ENCODE measurements at places on chromosomes 2 and 18.

GRCh38 chr2:197804758-197805714, 643 bp downstream of the PLCL1 start:
- peak overlapping the region; percentile 96 for H3K27ac ChIP-seq
- DNase-seq: peak; percentile 37
- no peaks in the 10 kb centered on the region for H3K27me3 ChIP-seq
- H3K4me1 ChIP-seq: peaks cover 50% of the 10 kb centered on the region

DNA sequence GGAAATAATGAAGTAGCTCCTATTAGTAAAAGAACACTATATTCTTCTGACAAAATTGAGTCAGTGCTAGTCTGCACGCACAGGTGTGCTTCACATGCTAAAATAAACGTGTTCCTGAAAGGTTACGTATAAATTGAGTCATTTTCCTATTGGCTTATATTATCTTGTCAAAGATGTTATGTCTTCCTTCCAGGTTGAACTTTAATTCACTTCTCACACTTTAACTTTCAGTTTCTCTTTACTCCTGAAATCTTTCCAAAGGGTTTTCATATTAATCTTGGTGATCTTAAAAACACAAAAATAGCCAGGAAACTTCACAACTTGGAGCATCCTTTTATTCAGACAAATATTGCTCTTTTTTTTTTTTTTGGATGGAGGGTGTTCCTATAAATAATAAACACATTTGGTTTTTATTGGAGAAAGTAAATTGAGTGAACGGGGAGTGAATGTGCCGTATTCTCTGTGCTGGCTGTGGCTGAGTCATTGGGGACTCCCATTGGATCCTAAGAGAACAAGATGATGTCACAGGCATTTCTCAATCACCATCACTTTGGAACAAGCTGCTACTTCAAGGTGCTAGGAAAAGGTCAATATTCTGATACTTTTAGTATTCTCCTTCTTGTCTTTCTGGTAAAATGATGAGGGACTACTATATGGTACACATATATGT, 150.2 kb upstream of the SPATS2L start:
- H3K27ac ChIP-seq: no peak overlapping the region
- peaks cover 3% of the 10 kb centered on the region for H3K27me3 ChIP-seq
- H3K36me3 ChIP-seq: no peaks in the 10 kb centered on the region
- no peak overlapping the region for H3K4me3 ChIP-seq
- no peaks in the 10 kb centered on the region for H3K4me1 ChIP-seq

DNA sequence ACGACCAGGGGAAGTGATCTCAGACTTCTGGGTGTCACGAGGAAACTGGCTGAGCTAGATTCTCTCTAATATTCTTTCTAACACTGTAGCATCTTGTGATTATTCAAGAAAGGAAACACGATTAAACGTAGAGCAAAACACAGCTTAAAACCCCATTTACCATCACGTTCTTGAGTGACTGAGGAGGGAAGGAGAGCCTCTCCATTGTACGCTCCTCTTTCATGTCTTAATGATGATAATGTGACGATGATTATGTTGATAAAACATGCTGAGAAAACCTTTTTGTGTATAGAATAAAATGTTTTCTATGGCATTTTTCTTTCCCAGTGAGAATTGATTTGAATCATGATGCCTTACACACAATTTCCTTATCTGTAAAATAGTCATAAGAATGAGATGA, 705.6 kb upstream of the ID2 start:
- H3K36me3 ChIP-seq: no peaks in the 10 kb centered on the region
- no peak overlapping the region for H3K4me3 ChIP-seq
- H3K27me3 ChIP-seq: no peaks in the 10 kb centered on the region
- H3K4me1 ChIP-seq: peaks cover 10% of the 10 kb centered on the region
- DNase-seq: no peak

GRCh38 chr2:10032746-10033105, 10.6 kb upstream of the KLF11 start:
- DNase-seq: no peak
- peaks cover 61% of the 10 kb centered on the region for H3K4me1 ChIP-seq
- no peak overlapping the region for H3K27ac ChIP-seq
- H3K36me3 ChIP-seq: no peaks in the 10 kb centered on the region
- no peaks in the 10 kb centered on the region for H3K27me3 ChIP-seq
- H3K4me3 ChIP-seq: no peak overlapping the region

- H3K4me1 ChIP-seq: no peaks in the 10 kb centered on the region
- no peak overlapping the region for H3K4me3 ChIP-seq
- no peaks in the 10 kb centered on the region for H3K36me3 ChIP-seq
Measured at GRCh38 chr2:33024758-33025157, 78.0 kb downstream of the LTBP1 start.

- peak overlapping the region; percentile 69 for H3K4me3 ChIP-seq
- H3K36me3 ChIP-seq: no peaks in the 10 kb centered on the region
- DNase-seq: no peak
- H3K4me1 ChIP-seq: peaks cover 72% of the 10 kb centered on the region
- H3K27me3 ChIP-seq: no peaks in the 10 kb centered on the region
- H3K27ac ChIP-seq: peak overlapping the region; percentile 92
Measured at GRCh38 chr2:176826984-176827668, 385.5 kb upstream of the HNRNPA3 start.

DNA sequence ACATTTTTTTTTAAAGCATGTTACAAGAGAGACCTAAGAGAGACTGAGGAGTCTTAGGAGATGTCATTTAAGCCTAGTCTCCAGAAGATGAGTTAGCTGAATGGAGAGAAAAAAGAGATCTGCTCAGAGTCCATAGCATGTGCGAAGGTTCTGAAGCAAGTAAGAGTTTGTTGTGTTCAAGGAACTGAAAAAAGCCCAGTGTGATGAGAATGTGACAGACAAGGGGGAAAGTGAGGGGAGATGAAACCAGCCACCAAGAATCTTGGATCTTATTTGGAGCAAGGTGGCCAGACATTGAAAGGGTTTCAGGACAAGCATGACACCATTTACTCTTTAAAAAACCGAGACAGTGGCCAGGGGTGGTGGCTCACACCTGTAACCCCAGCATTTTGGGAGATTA, 5.2 kb upstream of the MOB1A start:
- no peaks in the 10 kb centered on the region for H3K36me3 ChIP-seq
- peaks cover 40% of the 10 kb centered on the region for H3K4me1 ChIP-seq
- peaks cover 4% of the 10 kb centered on the region for H3K27me3 ChIP-seq
- no peak overlapping the region for H3K4me3 ChIP-seq
- no peak overlapping the region for H3K27ac ChIP-seq

GRCh38 chr2:150358468-150358807, 129.0 kb downstream of the RND3 start:
- no peak overlapping the region for H3K4me3 ChIP-seq
- no peaks in the 10 kb centered on the region for H3K27me3 ChIP-seq
- no peaks in the 10 kb centered on the region for H3K36me3 ChIP-seq
- H3K4me1 ChIP-seq: no peaks in the 10 kb centered on the region

DNA sequence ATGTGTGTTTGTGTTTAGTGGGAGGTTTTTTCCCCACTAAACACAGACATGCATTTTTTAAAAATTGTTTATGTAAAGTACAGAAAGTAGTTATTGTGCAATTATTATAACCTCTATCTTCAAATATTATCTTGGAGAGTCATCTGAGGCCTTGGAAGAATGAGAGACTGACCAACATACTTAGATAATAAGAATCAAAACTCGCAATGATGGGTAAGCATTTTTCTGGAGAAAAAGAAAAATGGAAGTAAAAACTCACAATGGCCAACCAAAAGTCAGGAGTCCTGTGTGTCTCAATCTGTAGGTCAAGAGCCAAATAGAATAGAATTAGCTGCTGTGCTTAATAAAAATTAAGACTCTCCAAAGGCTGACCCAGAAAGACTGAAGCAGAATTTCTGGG, 43.0 kb downstream of the MEMO1 start:
- peaks cover 10% of the 10 kb centered on the region for H3K36me3 ChIP-seq
- H3K27me3 ChIP-seq: no peaks in the 10 kb centered on the region
- H3K27ac ChIP-seq: no peak overlapping the region

- peak overlapping the region; percentile 98 for H3K27ac ChIP-seq
- H3K27me3 ChIP-seq: no peaks in the 10 kb centered on the region
- H3K4me3 ChIP-seq: peak overlapping the region; percentile 100
- peaks cover 3% of the 10 kb centered on the region for H3K36me3 ChIP-seq
- peaks cover 84% of the 10 kb centered on the region for H3K4me1 ChIP-seq
Measured at GRCh38 chr2:230411570-230412370, 4.2 kb upstream of the SP100 start.

DNA sequence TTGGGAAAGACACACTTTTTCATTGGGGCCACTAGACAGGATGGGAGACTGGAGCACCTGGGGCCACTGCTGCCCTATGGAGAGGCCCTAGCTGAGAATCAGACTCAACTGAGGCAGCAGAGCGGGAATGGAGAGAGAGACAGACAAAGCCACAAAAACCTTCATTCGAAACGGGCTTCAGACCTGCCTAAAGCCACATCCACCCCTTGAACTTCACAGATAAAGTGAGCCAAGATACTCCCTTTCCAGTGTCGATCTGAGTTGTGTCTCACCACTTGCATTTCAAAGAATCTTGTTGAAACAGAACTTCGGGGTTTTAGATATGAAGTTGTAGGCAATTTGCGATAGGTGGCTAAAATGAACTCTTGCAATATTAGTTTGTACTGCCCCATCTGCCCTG, 11.3 kb upstream of the LDLRAD4 start:
- peaks cover 12% of the 10 kb centered on the region for H3K27me3 ChIP-seq
- H3K27ac ChIP-seq: no peak overlapping the region
- H3K36me3 ChIP-seq: no peaks in the 10 kb centered on the region

DNA sequence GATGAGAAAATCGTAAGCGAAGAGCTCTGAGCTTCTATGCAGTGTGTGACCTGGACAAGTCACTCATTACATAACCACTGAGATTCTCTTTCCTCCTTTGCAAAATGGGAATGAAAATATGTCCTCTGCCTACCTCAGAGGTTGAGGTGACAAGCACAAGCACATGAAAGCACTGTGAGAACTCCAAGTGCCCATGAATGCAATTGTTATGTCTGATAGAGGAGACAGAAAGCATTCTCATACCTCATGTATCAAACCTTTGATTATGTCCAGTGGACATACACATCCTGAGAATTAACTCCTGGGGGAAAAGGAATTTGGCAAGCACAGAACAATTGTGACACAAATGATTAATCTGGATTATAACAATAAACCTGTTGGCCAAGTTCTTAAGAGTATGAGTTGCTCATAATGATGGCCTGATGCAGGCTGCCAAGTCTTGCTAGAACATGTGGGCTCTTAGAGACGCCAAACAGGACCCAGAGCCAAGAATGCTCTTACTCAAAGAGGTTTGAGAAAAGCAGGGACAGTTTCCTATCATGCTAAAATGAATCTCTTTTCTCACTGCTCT, 8.5 kb upstream of the RMDN2 start:
- no peaks in the 10 kb centered on the region for H3K36me3 ChIP-seq
- H3K4me3 ChIP-seq: no peak overlapping the region
- no peak for DNase-seq
- H3K27me3 ChIP-seq: peaks cover 12% of the 10 kb centered on the region
- no peaks in the 10 kb centered on the region for H3K4me1 ChIP-seq

DNA sequence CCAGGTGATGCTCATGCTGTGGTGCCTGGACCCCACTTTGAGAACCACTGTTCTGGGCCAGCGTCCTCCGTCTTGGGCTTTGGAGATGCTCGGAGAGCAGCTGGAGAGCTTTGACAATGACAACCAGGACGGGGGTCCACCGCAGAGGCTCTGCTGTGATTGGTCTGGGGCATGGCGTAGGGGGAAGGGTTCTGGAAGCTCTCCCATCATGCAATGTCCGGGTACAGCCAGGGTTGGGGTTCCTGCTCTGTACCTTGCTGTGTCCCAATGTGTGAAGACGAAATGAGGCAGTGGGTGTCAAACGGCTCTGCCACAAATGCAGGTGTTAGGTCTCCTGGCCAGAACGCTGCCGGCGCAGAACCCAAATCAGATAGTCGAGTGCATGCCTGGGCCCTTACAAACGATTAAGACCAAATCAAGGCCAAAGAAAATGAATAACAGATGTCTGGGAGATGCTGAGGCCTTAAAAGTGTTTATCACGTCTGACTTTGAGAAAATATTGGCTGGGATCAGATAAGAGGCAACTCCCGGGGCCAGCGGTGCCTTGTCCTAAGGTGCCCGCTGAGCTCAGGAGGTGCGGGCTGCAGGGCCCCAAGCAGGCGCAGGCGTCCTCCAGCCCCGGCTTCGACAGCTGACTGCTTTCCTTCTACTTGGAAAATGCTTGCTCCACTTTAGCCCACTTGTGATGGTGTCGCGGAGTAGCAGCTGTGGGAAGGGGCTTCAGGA, 117.2 kb downstream of the VAPA start:
- H3K36me3 ChIP-seq: no peaks in the 10 kb centered on the region
- no peaks in the 10 kb centered on the region for H3K27me3 ChIP-seq
- no peak for DNase-seq
- peak overlapping the region; percentile 22 for H3K4me3 ChIP-seq

DNA sequence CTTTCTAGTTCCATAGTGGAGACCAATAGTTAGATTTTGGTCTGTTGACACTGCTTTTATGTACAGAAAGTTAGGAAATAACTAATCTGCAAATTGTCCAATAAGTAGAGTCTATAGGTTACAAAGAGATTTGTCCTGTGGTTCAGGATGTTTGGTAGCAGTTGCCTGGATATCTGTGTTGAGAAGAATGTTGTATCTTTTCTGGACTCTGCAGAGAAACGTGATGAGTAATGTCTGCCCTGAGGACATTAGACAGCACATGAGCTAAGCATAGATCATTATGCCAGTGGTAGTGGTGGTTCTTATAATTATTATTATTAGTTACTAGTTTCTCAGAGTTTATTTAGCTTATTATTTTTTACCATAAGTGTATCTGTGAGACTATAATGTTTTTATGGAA, 65.8 kb downstream of the ANKRD62 start:
- H3K27ac ChIP-seq: no peak overlapping the region
- DNase-seq: no peak
- no peaks in the 10 kb centered on the region for H3K36me3 ChIP-seq
- no peak overlapping the region for H3K4me3 ChIP-seq

- peaks cover 7% of the 10 kb centered on the region for H3K4me1 ChIP-seq
- H3K4me3 ChIP-seq: no peak overlapping the region
- no peak for DNase-seq
- H3K27me3 ChIP-seq: peaks cover 24% of the 10 kb centered on the region
- H3K36me3 ChIP-seq: no peaks in the 10 kb centered on the region
- no peak overlapping the region for H3K27ac ChIP-seq
Measured at GRCh38 chr2:65373365-65373918, 59.0 kb downstream of the SPRED2 start.

DNA sequence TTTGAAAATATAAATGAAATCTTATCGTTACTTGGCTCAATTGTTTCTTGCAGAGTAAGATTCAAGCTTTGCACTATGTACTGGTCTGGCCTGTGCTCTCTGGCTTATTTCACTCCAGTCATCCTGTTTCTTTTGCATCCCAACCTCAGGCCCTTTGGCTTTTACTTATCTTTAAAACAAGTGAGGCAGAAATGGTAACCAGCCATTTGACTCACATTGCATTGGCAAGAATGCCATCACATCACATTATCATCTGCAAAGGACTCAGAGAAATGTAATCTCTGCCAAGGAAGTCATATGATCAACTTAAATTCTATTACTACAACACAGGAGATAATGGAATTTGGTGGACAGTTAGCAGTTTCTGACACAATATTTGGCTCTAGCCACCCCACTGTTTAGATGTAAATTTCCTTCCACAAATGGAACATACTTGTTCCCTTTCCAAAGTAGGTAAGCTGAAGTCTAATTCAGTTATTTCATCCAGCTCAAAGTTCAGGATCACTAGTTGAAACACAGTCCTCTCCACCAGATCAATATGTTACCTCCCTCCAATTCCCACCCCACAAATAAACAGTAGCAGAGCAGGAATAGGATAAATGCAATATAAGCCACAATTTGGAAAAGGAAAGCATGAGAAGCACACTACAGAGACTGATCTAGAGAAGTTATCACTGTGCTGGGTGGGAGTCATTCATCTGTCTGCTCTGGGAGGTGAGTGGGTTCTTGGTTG, 65.0 kb upstream of the DSC1 start:
- no peaks in the 10 kb centered on the region for H3K27me3 ChIP-seq
- H3K36me3 ChIP-seq: no peaks in the 10 kb centered on the region
- H3K4me3 ChIP-seq: no peak overlapping the region
- DNase-seq: no peak
